ENCODE measurements at places on chromosomes 5 and 9. TPM values are rescaled to one million over a fixed set of nuclear protein-coding genes. Genes with fewer than 3 reads are reported as not detected.

SPARC gene
- 17.8 TPM for total RNA-seq

NRARP gene
- 3.6 TPM for total RNA-seq

ANKRD55 gene
- total RNA-seq, result not detected

HMGCS1 gene
- total RNA-seq, result 49.7 TPM

DEPDC1B gene
- 15.4 TPM for total RNA-seq

FBXO4 gene
- total RNA-seq, result 7.7 TPM

UNC5A gene
- total RNA-seq, result 0.90 TPM

IQGAP2 gene
- total RNA-seq, result 2.0 TPM

ZNF366 gene
- not detected for total RNA-seq

ALDH1A1 gene
- total RNA-seq, result 5,218 TPM

DOCK8 gene
- 0.51 TPM for total RNA-seq

MAMDC2 gene
- 0.27 TPM for total RNA-seq

HEXB gene
- total RNA-seq, result 108 TPM

FAM221B gene
- not detected for total RNA-seq
